ENCODE measurements at places on chromosomes 4 and X. TPM values are rescaled to one million over a fixed set of nuclear protein-coding genes. Genes with fewer than 3 reads are reported as not detected.

- DNase-seq, result no peak
- no peak overlapping the region for H3K4me3 ChIP-seq
- H3K4me1 ChIP-seq, result no peaks in the 10 kb centered on the region
- no peak overlapping the region for H3K27ac ChIP-seq
- H3K36me3 ChIP-seq, result no peaks in the 10 kb centered on the region
Measured at GRCh38 chr4:159871141-159871540, 768.3 kb downstream of the RAPGEF2 start.

GPM6B gene
- 17.3 TPM for total RNA-seq

PDHA1 gene
- total RNA-seq, result 244 TPM

MAB21L2 gene
- total RNA-seq, result 0.55 TPM
